ENCODE measurements at places on chromosomes 11 and 22.
A peak's percentile ranks its signal among the peaks of the same experiment; 100 is the strongest.

DNA sequence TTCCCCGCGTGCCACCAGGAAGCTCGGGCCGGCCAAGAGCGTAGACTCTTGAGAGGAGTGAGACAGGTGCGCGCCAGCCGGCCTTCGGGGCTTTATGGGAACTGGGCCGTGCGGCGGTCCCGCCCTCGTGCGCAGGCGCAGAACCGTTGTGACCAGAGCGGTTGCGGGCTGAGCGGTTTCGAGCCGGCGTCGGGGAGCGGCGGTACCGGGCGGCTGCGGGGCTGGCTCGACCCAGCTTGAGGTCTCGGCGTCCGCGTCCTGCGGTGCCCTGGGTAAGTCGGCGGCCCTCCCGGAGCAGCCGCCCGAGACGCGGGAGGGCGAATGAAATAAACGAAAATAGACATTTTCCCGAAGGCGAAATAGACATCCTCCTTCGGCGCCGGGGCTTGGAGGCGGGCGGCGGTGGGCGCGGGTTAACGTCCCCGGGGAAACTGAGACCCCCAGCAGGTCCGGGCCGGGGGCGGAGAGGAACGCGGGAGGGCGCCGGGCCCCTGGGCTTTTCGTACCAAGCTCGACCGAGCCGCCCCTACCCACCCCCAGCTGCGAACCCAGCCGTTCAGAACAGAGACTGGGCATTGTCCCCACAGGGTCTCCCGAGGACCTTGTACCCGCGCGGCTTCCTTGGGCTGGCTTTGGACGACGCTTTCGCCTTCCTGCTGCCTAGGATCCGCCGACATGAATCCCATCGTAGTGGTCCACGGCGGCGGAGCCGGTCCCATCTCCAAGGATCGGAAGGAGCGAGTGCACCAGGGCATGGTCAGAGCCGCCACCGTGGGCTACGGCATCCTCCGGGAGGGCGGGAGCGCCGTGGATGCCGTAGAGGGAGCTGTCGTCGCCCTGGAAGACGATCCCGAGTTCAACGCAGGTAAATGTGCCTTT lies at the start of gene ASRGL1:
ASRGL1 (plus strand) TSS at position 146 of the 879 bp plus-strand sequence; CDS start at position 676, 530 bp downstream.
- peak; percentile 81 for DNase-seq

DNA sequence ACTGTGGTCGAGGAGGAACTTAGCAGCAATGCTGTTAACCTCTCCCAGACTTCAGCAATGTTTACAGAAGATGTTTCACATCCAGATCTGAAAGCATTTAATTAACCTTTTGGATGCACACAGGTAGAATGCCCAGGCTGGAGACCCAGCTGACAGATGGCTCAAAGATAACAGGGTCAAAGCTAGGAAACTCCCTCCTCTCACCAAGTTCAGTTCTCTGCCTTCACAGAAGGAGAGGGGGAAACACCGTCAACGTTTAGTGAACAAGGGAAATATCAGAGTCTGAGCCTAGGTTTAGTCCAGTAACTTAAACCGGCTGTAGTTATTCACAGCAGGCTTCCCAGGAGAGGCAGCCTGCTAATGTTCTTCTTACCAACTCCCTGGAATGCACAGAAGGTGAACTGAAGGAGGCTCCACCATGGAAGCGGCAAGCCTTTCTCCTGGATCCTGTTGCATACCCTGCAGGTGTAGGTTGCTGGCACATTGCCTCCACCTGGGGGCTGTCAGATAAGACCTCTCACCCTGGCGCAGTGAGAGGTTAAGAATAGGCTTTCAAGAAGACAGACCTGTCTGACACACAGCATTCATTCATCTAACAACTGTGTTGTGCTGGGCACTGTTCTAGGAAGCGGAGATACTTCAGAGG lies 23.5 kb upstream of the ANKK1 start:
- DNase-seq: no peak

DNA sequence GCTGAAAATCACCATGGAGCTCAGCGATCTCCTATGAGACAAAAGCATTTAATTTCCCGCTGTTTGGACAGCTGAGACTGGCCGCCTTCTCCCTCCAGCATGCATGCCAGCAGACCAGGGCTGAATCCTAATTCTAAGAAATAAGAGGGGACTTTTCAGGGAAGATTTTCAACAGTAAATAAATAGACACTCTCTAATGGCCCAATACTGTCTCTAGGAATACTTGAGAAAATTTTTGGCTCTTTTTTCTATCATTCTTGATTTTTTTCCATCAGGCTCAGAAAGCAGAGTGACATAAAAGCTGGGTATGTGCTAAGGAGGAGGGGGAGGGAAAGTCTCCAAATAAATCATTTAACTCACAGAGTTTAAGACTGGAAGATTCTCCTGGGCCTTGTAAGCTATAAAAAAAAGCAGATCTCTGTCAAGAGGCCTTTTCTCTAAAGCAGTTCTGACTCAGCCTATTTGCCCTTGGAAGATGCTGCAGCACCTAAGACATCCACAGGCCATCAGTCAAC lies 17.6 kb upstream of the SPON1 start:
- no peak for DNase-seq

- DNase-seq: peak; percentile 79
Measured at GRCh38 chr11:2892215-2892966, 6.8 kb upstream of the CDKN1C start.

- no peak for DNase-seq
Measured at GRCh38 chr11:66116576-66117361, 46.7 kb downstream of the PACS1 start.

GRCh38 chr22:39871008-39871798 lies 22.4 kb downstream of the ENTHD1 start:
- no peak for DNase-seq

DNA sequence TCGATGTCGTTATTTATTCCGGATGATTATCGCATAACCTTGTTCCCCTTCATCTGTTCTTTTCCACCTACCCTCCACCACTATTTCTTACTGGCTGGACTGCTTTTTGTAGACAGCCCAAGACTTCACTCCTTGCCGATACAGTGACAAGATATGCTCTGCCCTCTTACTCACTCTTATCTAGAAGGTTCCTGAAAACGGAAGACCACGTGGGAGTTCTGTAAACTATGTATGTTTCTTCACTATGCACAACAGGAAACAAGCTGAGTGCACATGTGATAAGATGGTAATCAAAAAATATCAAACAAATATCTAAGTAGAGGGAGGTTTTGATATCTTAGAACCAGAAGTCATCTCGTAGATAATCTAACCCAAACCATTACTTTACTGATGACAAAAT lies 122.9 kb upstream of the ARHGAP20 start:
- DNase-seq: no peak

GRCh38 chr11:132024587-132025295 lies 654.3 kb downstream of the NTM start:
- DNase-seq: no peak

DNA sequence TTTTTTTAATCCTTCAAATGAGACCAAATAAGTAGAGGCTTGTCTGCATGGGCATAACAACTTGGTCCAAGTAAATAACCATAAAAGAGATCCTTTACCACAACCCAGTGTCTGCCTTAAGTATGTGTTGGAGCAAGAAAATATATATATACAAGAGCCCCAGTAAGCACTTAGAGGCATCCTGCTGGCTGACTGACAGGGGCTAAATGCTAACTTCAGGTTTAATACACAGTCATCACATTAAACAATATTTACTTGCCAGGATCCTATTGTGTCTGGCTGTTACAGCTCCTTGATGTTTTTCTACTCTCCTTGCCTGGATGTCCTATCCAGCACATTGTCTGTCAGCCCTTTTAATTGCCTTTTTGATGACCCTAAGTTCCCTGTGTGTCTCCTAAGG lies 37.5 kb upstream of the MMP20 start:
- no peak for DNase-seq

- no peak for DNase-seq
Measured at GRCh38 chr11:59918480-59918879, 19.8 kb upstream of the OOSP1 start.

- DNase-seq: no peak
Measured at GRCh38 chr11:12276831-12277475, 100.4 kb upstream of the PARVA start.

DNA sequence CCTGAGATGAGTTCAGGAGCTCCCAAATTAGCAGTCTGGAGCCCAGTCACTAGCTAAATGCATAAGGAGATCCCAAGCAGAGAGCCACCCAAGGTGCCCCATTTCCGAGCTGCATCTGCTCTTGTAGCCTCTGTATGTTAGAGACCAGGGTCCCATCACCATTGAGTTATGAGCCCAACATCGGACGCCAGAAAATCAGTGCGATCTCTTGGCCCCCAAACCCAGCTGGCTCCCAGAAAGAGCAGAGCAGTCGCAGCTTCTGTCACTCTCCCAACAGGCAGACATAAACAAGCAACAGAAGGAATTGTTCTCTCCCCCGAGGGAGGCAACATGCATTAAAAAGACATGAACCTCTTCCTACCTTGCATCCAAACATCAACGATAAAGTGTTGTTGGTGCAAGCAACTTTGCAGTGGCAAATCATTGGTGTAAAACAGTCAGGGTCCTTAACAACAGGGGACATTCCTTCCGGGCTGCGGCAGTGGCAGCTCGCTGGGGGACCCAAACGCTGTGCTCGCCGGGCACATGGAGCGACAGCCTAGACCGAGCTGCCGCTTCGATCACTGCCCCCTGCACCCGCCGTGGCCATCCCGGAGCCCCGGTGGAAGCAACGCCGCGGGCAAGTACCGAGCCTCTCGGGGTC lies 907.1 kb downstream of the DLG2 start:
- DNase-seq: no peak

DNA sequence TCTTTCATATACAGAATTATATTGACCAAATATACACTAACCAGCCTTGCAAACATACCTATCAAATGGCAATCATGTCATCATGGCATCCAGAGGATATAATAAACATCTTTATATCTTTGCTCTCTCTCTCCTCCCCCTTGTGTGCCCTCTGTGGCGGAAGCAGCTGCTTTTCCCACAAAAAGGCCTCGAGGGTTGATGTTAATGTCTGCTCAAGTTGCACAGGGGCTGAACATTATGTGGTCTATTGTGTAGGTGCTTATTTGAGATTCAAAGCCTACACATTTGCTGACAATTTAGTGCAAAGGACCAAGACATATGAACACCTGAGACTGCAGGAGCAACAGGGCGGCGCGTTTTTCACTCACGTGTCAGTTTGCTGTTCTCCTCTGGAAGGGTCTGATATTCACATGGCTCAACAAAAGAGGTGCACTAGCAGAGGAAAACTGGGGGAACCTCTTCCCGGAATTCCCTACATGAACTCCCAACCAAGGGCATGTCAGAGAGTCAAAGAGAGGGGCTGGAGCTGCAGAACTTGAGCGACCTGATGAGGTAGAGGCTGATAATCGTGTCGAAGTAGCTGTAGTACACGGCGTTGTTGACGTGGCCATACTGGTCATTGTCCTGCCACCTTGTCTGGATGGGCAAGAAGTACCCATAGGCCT lies 138.8 kb downstream of the RCN1 start:
- DNase-seq: no peak

DNA sequence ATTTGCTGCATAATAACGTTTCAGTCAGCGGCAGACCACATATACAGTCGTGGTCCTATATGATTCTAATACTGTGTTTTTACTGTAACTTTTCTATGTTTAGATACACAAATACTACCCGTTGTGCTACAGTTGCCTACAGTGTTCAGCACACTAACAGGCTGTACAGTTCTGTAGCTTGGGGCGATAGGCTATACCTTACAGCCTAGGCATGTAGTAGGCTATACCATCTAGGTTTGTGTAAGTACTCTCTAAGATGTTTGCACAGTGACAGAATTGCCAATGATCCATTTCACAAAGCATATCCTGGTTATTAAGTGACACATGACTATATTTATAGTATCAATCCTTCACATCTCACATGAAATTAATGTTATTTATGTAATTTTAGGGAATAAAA lies 78.2 kb downstream of the YAP1 start:
- DNase-seq: no peak

GRCh38 chr11:110883256-110883655 lies 171.0 kb upstream of the ARHGAP20 start:
- DNase-seq: no peak

GRCh38 chr11:12777208-12777874 lies 103.1 kb downstream of the TEAD1 start:
- no peak for DNase-seq

DNA sequence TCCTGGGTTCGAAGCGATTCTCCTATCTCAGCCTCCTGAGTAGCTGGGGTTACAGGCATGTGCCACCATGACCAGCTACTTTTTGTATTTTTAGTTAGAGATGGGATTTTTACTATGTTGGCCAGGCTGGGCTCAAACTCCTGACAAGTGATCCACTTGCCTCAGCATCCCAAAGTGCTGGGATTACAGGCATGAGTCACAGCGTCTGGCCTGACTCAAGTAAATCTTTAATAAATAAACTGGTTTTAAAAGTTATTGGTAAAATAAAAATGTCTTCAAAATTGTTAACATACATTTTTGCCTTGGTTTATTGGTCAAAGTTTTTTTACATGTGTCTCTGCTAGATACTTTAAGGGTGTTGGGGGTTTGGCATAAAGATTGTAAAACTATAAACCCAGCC lies 7.3 kb upstream of the PES1 start:
- no peak for DNase-seq

DNA sequence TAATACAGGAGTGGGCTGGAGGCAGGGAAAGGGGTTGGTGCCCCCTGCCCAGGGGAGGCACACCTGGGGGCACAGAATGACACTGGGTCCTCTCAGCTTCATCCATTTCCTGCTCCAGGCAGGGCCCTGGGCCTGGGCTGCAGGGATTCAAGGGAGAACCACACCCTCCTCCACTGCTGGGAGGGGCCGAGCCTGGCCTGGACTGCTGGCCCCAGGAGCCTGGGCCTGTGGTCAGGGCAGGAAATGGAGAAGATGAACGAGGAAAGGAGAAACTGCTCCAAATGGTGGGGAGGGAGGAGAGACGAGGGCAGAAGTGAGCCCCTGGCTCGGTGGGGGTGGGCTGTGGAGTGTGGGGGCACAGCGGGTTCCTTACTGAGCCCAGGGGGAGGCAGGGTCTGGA lies 38.1 kb upstream of the KCNQ1OT1 start:
- DNase-seq: no peak

DNA sequence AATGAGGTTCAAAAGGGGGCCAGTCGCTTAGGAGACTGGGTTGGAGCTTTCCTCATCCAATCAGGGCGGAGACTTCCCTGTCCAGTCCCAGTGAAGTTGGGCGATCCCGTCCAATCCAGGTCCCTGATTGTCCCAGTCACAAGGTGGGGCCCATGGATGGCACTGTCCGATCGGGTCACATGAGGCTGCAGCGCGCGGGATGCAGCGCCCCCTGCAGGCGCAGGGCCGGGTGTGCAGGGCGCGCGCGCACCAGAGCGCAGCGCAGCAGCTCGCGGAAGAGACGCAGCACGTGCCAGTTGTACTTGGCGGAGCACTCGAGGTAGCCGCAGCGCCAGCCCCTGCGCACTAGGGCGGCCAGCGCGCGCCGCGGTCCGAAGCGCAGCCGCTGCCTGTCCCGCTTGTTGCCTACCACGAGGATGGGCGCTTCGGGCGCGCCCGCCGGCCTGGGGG lies 2.3 kb downstream of the RASL10A start:
- DNase-seq: peak; percentile 60

- DNase-seq: no peak
Measured at GRCh38 chr11:10872097-10872496, 14.2 kb upstream of the ZBED5 start.

GRCh38 chr11:66466225-66467033 lies at the start of gene PELI3:
Gene PELI3 (plus strand): TSS chr11:66466905. CDS start chr11:66468129, 1,224 bp downstream.
- DNase-seq: peak; percentile 94

- DNase-seq: peak; percentile 17
Measured at GRCh38 chr11:83241291-83241946, 44.7 kb downstream of the CCDC90B start.

- DNase-seq: no peak
Measured at GRCh38 chr11:57237204-57237681, at the start of gene APLNR. Gene APLNR (minus strand): TSS chr11:57237250. CDS start chr11:57237004, 246 bp downstream.

GRCh38 chr11:47337229-47337924 lies 15.1 kb downstream of the MYBPC3 start:
- DNase-seq: no peak
